ENCODE measurements at places on chromosomes 2 and 18.

- DNase-seq: no peak
Observed at GRCh38 chr2:186537019-186537418, 51.0 kb downstream of the ZC3H15 start.

DNA sequence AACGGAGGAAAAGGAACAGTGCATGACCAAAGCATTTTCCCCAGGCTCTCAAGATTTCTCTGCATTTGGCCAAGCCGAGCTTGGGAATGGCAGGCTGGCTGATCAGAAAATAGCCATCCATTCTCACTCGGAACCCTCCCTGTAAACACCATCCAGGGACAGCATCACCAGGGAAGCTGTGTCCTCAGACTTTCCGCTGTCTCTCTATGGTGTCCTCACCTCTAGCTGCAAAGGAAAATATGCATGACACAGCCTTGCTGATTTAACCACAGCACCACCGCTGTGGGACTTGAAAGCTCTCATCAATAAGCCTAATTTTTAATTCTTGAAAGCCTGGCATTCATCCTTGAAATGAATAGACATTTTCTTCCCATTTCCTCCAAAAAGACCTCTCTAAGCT is 311.7 kb downstream of the EIPR1 start:
- no peak for DNase-seq

DNA sequence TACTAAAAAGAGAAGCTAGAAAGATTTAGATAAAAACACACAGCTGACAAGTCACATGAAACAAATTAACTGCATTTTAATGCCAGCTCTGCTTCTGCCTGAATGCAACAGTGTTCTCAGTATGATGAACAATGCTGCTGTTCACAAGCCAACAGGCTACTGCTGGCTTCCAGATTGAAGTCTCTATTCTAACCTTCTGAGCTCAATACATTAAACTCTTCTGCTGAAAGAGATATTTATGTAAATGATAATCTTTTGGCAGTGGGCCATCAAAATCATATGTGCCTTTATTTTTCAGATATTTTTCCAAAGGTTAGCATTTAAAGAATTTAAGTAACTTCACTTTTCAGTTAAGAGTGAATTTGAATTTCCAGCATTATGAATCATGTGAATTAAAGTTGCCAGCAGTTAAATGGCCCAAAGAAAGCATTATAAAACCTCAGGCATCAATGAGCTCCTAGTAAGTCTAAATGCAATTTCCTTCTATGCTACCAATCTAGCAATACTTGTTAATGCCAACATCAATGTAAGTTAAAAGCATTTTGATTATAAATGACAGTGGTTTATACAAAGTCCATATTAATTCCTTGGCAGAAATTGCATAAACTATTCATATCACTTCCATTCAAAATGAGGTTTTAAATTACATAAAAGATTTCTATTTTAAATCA is 72.4 kb downstream of the ID2 start:
- DNase-seq: no peak

DNA sequence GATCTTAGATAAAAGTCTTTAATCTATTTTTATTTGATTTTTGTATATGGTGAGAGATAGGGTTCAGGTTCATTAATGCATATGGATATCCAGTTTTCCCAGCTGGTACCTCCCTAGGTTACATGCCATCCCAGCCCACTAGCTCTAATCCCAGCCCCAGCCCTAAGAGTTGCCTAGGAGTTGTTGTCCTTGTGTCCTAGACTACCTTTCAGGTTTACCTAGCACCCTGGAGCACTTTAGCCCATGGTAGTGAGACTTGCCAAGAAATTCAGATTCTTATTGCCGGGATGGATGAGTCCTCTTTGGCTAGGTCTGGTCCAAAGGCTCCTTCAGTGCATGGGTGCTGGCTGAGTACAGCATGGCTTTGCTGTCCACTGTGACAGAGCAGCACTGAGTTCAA is 40.5 kb downstream of the ZNF638 start:
- DNase-seq: no peak

GRCh38 chr2:3236300-3237045 is 141.1 kb downstream of the EIPR1 start:
- DNase-seq: no peak

GRCh38 chr2:178756843-178757242 is 50.4 kb downstream of the TTN start:
- DNase-seq: no peak

DNA sequence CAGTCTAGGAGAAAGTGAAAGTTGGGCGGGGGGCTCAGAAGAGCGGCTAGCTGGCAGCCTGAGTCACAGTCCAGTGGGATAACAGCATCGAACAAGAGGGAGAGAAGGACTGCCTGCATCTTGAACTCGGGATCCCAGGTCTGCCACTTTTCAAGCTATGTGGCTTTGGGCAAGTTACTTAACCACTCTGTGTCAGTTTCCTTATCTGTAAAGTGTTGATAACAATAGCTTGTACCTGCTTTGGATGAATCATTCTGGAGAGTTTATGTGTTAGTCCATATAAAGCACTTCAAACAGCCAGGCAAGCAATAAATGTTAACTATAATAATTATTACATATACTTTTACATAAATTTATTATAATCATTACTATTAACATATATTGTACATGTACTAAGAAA is 4.6 kb downstream of the DYSF start:
- DNase-seq: no peak

GRCh38 chr2:37982147-37982582 is 57.1 kb downstream of the RMDN2 start:
- DNase-seq: peak; percentile 13

GRCh38 chr2:137964066-137964858 is at the start of gene HNMT:
TSS of gene HNMT (plus strand) at chr2:137964473. CDS start at chr2:137964492, 19 bp downstream.
- no peak for DNase-seq

- DNase-seq: no peak
Observed at GRCh38 chr2:60354713-60355112, 198.7 kb downstream of the BCL11A start.

DNA sequence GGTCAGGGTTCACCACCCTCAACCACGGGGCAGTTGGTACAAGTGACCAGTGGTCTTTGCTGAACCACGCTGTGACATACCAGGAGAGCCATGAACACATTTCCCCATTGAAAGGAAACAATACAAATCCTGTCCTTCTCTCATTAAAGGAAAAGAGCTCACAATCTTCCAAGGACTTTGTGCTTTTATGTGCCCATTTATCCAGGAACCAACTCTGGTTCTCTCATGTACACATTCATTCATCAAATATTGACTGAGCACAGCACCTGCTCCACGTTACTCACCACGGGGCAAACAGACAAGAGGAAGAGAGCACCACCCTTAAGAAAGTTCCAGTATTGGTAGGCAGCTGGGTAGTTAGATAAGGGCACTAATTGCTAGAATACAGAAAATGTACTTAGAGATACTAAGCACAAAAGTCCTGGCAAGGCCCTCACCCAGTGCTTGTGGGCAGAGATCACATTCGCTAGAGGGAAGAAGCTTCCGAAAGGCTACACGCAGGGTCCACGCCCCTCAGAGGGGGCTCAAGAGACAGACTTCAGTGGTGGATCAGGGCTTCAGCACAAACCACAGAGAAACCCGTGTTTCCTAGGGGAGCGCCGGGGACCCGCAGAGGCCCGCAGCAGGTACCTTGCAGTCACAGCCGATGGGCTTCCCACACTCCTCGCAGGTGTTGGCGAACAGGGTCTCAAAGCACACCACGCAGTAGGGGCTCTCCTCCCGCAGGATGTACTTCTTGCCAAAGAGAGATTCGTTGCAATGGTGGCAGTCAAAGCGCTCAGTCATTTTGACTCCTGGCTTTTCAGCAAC is 12.9 kb downstream of the FHL2 start:
- DNase-seq: no peak

- DNase-seq: no peak
Observed at GRCh38 chr2:140601801-140602200, 1529.0 kb downstream of the LRP1B start.

GRCh38 chr2:197515315-197515738 is 539 bp upstream of the MOB4 start:
- DNase-seq: no peak

- DNase-seq: no peak
Observed at GRCh38 chr18:63138436-63139340, 180.9 kb downstream of the BCL2 start.

DNA sequence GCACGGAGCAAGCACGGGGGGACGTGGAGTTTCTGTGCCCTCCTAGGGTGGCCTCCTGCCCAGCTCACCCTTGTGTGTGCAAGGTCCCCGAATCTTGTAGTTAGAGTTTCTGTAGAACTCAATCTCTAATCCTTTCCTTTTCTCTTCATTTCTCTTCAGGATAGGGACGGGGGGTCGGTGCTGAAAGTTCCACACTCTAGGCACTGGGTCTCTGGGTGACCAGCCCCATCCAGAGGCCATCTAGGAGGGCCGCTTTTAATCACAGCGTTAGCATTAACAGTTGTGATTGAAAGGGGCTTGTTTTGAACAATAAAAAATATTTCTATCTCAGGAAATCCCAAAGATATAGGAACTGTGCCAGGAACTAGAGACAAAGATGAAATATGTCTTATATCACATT is 10.5 kb downstream of the SOCS6 start:
- DNase-seq: no peak

DNA sequence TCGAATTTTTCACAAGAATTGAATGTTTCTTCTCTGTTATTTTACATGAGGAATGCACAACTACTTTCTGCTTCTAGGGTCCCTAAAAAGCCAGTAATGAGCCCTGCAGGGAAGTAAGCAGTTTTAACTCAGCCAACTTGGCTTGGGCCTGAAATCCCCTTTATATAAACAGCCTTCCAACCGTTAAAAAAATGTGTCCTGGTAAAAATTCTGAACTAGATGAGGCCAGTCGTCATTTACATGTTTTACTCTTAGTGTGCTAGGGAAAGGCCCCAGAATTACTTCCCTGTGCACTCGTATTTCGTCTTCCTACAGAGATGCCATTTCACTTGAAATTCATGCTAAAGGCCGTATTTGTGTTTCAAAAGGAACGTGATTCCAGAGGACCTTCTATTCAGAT is 42.4 kb upstream of the RPE start:
- no peak for DNase-seq

DNA sequence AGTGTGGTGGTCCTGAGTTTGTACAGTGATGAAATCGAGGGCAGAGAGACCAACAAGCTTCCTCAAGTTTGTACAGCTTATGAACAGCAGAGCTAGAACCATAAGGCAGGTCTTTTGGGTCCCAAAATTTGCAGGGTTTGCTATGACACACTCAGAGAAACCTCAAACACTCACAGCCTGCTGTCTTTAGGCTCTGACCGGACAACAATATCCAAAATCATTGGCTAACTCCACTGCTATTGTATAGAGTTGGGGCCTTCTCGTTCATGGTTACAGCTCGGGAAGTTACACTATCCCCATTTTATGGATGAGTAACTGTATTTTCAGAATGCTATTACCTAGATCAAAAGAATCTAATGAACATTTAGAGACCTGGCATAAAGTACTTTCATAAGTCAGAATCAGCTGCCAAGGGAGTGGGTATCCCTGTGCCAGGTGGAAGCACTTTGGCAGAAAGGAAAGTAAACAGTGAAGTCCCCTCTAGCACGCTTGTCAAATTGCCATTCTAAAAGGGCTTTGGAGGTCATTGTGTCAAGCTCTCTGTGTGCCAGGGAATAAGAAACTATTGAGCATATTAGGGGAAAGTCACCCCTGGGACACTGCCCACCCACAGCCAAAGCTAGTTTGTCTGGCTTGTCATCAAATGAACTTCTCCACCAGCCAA is 331.8 kb downstream of the ALK start:
- DNase-seq: no peak

GRCh38 chr2:14011190-14011589 is 621.3 kb upstream of the LRATD1 start:
- no peak for DNase-seq
